ENCODE measurements at places on chromosomes 7 and 10.

- no peak for DNase-seq
These were observed 190.1 kb upstream of the SLC26A5 start for GRCh38 chr7:103636153-103636552.

DNA sequence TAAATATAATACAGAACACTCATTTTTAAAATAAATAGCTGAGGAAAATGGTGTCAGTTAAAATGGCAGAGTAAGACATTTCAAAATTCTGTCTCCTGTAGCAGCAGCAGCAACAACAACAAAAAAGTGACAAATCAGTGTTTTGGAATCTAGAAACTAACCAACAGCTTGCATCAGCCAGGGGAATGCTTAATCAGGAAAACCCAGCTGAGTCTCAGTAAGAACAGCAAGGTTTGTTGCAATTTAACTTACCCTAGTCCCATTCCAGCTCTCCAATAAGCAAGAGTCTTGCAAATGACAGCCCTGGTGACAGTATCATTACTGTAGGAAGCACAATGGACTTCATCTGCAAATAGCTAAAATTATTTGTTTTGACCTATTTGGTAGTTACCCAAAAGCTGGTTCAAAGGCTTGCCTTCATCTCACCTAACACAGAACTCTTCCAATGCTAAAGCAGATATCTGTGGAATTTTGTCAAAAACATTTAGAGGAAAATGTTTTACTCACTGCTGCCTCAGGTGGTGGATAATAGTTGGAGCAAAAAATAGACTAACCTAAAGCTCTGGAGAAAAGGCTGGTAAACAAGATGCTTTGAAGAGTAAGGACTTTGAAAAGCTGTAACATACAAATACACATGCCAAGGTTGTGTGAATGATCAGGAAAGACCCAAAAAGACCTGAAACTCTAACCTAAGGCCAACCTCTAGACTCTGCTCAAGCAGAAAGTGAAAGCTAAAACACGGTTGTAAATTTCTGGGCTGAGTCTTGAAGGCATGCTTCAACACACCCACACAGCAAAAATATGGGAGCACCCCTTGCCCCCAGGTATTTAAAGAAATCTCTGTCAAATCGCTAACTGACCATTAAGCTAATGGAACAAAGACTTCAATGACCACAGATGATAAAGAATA lies 9.9 kb upstream of the ARHGAP22 start:
- no peak for DNase-seq

- DNase-seq: no peak
These were observed 22.3 kb upstream of the FIGNL1 start for GRCh38 chr7:50472427-50472826.

DNA sequence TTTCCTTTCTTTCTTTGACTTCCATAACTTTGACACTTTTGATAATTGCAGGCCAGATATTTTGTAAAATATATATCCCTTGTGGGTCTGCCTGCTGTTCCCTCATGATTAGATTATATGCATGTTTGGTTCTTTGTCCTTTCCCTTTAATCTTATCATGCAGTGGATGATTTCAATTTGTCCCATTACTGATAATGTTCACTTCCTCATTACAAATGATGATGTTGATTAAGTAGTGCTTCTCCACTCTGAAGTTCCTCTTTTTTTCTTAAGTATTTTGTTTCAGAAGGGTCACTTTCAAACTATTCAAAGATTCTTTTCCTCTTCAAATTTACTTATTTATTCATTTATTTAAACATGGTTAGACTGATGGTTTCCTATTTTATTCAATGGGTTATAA lies 898.1 kb downstream of the XPNPEP1 start:
- DNase-seq: no peak

DNA sequence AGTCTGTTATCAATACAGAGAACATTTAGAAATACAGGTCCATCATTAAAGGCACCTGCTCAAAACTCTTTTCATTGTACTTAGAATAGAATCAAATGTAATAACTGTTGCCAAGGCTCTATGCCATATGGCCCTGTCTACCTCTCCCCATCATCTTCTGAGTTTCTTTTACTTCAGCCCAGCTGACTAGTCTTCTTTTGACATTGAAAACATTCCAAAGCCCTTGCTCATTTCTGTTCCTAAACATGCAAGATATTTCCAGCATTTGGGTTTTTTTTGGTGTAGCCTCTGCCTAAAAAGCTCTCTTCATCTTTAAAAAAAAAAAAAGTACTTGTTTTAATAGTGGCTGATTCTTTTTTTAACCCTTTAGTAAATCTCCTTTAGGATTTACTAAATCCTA lies 165.5 kb upstream of the SMIM30 start:
- DNase-seq: no peak

- no peak for DNase-seq
These were observed 249.0 kb downstream of the C7orf25 start for GRCh38 chr7:42662862-42663261.

DNA sequence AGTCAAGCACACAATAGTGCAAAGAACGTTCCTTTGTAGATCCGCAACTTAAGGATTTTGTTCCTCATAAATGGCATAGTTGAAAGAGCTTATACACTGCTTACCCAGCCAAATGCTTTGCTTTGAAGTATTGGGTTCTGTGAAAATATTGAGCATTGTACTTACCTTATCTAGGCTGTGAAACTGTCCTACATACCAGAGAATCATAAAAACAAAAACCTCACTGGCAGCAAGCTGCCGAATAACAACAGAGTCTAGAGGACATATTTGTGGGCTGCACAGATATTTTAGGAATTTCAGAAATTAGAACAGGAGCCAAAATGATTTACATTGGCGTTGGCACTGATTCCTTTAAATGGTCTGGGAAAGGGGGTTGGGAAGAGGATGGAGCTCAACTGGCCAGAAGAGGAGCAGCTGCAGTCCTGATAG lies 174.8 kb downstream of the RTKN2 start:
- no peak for DNase-seq

GRCh38 chr7:69434398-69434815 lies 163.9 kb upstream of the AUTS2 start:
- no peak for DNase-seq

DNA sequence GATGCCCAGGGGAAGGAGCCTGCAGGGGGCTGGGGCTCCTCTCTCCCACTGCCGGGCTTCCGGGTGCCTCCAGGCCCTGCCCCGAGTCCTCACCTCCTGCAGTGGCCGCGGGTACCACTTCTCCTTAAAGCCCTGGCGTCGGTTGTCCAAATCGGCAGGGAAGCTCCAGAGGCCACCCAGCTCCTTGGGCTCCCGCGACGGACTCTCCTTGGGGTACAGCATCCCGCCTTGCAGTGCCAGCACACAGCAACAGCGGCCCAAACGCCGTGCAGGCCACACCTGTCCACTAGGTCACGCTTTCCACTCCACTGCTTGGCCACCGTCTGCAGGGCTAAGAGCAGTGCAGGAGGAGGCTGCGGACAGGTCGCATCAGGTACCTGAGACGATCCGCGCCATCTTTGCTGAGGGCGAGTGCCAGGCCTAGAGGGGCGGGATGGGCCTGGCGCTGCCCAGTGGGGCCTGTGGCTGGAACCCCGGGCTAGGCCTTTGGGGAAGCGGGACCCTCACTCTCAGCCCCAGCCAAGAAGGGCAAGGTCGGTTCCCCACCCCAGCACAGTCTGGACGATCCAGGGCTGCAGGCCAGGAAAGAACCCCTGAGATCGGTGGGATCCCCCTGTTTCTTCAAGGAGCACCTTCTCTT lies 47.7 kb upstream of the ZNF479 start:
- no peak for DNase-seq

GRCh38 chr10:132925614-132926013 lies 16.8 kb downstream of the CFAP46 start:
- no peak for DNase-seq

GRCh38 chr10:92005978-92006377 lies 82.4 kb downstream of the BTAF1 start:
- DNase-seq: no peak

- DNase-seq: no peak
These were observed 245.9 kb downstream of the KCNMA1 start for GRCh38 chr10:77391605-77392235.

DNA sequence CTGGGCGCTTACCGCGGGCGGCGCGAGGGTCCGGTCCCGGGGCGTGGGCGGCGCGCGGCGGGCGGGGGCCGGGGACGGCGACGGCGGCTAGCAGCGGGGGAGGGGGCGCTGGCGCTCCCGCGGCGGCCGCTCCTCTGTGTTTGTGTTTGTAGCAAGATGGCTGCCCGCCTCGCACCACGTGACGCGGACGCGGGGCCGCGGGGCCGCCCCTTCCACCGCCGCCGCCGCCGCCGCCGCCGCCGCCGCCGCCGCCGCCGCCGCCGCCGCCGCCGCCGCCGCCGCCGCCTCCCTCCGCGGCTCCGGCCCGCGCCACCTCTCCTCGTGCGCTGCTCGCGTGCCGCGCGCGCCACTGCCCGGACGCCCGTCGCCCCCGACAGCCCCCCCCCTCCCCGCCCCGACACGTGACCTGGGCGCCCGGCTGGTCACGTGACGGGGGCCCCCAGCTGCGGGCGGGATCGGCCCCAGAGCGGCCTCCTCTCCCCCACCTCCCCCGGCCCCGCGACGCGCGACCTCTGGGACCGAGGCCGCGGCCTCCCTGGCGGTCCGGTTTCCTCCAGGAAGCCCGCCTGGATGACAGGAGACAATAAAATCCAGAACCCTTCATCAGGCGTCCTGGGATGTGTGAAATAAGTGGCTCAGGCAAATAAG lies at the start of gene GIGYF1:
Gene GIGYF1, minus strand, starts transcription at position 153 of the 648 bp plus-strand sequence. CDS start 6,012 bp downstream, outside the sequence.
- DNase-seq: peak; percentile 73

GRCh38 chr7:111413739-111414138 lies 148.6 kb downstream of the IMMP2L start:
- no peak for DNase-seq

- no peak for DNase-seq
These were observed 11.3 kb upstream of the LAMB1 start for GRCh38 chr7:108014215-108014614.

GRCh38 chr7:136677471-136678365 lies 190.7 kb upstream of the CHRM2 start:
- DNase-seq: no peak

GRCh38 chr7:124428781-124429180 lies 336.8 kb downstream of the GPR37 start:
- DNase-seq: no peak

DNA sequence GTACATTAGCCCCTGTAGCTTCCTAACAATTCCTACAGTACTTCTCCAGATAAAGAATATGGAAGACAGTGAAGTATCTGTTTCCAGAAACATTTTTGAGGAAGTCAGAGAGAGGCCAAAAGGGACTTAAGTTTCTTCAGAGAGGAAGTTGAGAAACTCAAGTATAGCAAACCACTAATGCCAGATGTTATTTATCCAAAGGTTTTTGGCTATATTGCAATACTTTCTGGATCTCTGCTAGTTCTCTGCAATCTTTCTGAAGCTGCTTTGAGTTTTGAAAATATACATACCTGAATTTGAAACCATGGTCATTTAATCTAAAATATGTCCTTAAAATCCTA lies 64.7 kb downstream of the BICC1 start:
- DNase-seq: no peak

DNA sequence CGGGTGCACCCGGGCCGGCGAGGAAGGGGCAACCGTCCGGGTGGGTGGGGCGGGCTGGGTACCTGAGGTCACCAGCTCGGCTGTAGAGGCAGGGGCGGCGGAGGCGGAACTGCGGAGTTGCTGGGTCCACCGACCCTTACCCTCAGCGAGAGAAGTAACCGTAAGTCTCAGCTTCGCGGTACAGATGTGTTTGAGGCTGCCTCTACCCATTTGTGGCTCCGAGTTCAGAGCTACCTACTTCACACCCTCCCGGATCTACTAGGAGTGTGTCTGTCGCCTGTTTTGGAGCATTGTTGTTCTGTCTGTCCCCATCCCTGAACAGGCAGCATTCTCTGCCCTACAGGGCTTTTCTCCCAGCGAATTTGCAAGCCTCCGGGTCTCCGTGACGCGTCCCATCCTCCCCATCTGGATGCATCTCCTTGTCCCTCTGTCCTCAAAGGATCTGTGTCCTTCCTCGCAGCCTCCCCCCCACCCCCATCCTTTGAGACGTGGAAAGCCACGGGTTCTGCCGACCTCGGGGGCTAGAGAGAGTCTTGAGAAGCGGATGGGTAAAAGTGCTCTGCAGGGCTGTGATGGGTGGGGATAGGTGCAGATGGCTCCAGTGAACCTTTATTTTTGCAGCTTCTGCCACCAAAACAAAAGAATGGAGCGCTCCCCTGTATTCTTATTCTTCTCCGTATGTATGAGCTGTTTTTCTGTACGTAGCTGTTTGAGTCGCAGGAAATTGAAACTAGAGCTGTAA lies 757 bp downstream of the ANKIB1 start:
- DNase-seq: peak; percentile 13

- no peak for DNase-seq
These were observed 64.1 kb upstream of the PDZD8 start for GRCh38 chr10:117439243-117439912.

DNA sequence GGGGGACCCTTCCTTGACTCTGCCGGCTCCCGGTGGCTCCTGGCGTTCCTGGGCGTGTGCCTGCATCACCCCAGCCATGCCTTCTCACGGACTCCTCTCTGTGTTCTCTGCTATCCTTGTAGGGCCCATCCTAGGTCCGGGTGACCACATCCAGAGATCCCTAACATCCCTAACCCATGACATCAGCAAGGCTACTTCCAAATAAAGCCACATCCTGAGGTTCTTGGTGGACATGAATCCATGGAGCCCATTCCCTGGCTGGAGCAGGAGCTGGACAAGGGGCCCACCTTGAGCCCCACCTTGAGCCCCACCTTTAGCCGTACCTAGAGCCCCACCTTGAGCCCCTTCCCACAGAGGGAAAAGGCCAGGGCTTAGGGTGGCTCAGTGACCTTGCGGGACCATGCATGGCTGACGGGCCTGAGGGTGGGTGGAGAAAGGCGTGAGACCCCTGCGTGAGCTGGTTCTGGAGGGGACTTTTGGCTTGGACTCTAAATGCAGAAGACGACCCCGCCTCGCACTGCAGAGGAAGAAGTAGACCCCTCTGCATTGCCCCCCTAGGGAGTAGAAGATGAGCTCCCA lies 58.5 kb upstream of the INPP5A start:
- DNase-seq: no peak

DNA sequence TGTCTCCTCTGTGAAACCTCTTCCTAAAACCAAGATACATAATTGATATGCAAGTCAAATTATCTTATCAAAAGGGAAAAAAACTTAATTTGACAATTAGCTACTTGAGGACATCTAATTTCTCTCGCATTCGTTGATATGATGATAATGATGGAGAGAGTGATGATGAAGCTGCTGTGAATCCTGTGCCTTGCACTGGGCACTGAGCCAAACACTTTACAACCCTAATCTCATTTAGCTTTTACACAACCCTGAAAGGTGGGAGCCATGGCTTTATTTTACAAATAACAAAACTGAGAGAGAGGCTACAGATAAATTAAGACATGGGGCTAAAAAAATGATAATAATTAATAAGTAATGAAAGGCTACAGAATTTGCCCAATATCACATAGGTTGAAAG lies 176.0 kb downstream of the NOC3L start:
- DNase-seq: no peak

GRCh38 chr7:70495033-70495376 lies 636.9 kb upstream of the GALNT17 start:
- no peak for DNase-seq
